H4 (cell line): ENCODE measurements at places on chromosomes 2 and 18. TPM values are rescaled to one million over a fixed set of nuclear protein-coding genes. Genes with fewer than 3 reads are reported as not detected.

The DCDC2C gene
- total RNA-seq, result not detected in 2 replicates

The LOXHD1 gene
- total RNA-seq, result not detected in 2 replicates

The SMC6 gene
- 6.1 and 9.2 TPM in 2 replicates for total RNA-seq

The WNT10A gene
- total RNA-seq, result 0.12 TPM in 1 of 2 replicates, not detected in the other

The KCNS3 gene
- 4.7 and 5.4 TPM in 2 replicates for total RNA-seq

The PLCL1 gene
- 0.19 and 0.31 TPM in 2 replicates for total RNA-seq

The RAX gene
- total RNA-seq, result not detected in 2 replicates

The AAMP gene
- 120 and 187 TPM in 2 replicates for total RNA-seq

The CTAGE1 gene
- not detected in 2 replicates for total RNA-seq

The CTNNA2 gene
- total RNA-seq, result 0.39 and 0.70 TPM in 2 replicates

The PLCD4 gene
- total RNA-seq, result 0.29 and 1.3 TPM in 2 replicates

The SMYD1 gene
- not detected in 2 replicates for total RNA-seq
